Right renal cortex interstitium (tissue), 3 donors: ENCODE measurements at places on chromosomes 3 and 15.

DNA sequence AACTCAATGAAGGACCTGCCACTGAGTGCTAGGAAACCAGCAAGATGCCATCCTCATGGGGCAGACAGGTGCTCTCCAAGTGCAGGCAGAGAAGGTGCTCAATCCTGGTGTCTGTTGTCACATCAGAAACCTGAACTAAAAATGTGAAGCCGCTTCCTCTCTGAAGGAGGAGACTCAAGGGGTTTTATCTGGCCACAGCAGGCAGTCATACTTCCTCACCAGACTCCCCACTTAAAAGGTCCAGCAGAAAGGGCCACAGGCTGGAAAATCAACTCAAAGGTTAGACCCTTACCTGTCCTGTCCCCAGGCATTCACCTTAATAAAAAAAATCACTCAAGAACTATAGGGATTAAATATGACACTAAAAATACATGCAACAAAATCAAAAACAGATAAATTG, 4.8 kb downstream of the CCDC12 start:
- DNase-seq: no peak

DNA sequence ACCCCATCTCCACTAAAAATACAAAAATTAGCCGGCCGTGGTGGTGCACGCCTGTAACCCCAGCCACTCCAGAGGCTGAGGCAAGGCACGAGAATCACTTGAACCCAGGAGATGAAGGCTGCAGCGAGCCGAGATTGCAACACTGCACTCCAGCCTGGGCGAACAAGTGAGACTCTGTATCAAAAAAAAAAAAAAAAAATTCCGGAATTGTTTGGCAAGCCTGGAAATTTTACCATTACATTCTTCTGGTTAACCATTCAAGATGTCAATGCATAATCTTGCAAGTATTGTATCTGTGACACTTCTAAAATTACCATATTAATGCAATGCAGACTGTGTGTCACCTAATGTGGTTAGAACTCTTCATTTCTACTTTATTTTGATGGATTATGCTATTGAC, 67.0 kb downstream of the CSNK1G1 start:
- DNase-seq: no peak

DNA sequence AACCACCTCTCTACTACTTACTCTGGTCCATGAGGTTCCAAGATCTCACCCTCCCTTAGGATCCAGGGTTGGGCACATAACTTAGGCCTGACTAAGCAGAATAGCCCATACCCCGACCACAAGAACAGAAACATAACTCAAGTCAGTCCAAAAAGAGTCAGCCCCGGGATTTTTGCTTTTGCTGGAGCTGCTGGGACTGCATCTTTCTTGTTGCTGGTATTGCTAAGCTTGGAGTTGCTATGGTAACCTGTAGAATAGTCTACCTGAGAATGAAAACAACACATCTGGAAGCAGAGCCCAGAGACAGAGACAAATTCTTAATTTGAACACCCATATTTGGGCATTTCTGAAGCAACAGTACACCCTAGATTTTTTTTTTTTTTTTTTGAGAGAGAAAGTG, 6.5 kb downstream of the RUBCN start:
- DNase-seq: no peak

DNA sequence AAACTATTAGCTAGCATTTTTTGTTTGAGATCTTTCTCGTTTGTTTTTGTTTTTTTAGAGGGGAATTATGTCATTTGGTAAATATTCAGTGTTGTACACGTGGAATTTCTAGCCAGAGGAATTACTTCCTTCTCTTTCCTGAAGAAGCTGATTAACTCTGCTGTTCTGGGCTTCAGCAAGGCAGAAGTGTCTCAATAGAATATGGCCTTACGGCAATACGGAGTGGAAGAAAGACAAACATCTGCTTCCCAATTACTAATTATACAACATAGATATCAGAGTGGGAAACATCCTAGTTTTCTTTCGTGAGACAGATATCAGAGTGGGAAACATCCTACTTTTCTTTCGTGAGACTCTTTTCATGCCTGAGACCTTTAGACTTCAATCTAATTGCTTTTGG, 11.9 kb downstream of the P3H2 start:
- no peak for DNase-seq

GRCh38 chr3:82891028-82891427, 1129.6 kb upstream of the GBE1 start:
- no peak for DNase-seq

GRCh38 chr15:96349034-96349856, 18.7 kb downstream of the NR2F2 start:
- no peak for DNase-seq

DNA sequence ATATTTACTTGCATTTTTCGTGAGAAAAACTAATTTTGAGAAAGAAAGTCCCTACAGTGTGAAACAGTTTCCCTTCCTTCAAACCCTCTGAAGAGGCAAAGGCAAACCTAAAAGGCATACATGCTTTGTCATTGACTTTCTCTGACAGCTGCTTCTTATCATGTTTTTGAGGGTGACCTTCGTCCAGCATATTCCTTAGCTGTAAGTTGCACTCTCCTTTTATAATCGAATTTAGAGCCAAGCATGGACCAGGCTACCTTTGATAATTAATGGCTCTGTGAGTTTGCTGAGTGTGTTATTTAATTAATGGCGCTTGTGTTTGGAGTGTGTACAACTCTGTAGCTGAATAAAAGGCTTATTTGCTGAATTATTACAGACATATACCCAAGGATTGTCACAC, 684.2 kb upstream of the CFAP20DC start:
- DNase-seq: no peak

DNA sequence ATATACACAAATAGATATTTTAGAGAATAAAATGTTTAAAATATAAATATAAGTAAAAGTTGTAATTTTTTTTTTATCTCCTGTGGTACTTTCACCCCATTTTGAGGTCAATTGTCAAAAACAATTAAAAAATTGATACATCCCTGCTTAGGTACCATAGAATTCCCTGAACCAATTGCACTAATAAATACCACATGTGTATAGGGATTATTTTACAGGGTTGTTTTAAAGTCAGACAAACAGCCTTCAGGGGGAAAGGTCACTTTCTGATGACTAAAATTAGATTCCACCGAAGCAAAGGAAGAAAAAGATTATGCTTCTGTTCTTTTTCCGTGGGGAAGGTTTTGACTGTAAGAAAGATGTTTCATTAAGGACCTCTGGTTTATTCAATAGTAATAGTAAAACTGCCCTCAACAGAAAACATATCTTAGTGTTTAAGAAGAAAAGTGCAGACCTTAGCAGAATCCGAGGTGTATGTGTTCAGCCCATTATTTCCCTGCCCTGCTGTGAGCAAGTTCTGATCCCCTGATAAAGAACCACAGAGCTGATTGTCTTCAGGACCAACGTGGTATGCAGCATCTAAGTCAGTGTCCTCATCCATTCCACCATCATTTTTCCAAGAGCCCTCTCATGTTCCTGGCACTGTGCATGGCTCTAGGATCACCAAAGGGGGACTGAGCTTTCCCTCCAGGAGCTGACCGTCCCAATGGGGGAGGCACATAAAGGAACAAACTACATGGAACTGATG, 132.9 kb upstream of the IL12A start:
- no peak for DNase-seq

DNA sequence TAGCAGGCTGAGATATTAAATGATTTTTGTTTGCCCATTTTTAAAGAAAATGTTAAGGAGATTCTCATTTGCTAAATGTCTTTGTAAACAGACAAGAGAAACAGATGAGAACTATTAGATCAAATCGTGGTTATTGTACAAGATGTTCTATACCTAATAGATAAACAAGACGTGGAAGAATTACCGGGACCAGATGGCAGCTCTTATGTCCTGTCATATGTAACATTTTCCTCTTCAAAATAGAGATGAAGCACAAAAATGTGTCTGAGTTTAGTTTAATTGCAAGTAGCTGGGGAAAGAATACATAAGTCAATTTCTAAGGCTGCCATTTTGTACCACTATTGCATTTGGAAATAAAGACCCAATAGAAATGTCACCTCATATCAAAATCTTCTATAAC, 553.7 kb downstream of the TUSC7 start:
- DNase-seq: no peak

DNA sequence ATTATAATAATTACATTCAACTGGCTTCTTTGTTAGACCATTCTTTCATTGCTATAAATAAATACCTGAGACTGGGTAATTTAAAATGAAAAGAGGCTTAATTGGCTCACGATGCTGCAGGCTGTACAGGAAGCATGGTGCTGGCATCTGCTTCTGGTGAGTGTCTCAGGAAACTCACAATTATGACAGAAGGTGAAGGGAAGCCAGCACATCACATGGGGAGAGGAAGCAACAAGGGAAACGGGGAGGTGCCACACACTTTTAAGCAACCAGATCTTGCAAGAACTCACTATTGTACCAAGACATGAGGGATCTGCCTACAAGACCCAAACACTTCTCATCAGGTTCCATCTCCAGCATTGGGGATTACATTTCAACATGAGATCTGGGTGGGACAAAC, 413.1 kb upstream of the ARRDC4 start:
- no peak for DNase-seq

DNA sequence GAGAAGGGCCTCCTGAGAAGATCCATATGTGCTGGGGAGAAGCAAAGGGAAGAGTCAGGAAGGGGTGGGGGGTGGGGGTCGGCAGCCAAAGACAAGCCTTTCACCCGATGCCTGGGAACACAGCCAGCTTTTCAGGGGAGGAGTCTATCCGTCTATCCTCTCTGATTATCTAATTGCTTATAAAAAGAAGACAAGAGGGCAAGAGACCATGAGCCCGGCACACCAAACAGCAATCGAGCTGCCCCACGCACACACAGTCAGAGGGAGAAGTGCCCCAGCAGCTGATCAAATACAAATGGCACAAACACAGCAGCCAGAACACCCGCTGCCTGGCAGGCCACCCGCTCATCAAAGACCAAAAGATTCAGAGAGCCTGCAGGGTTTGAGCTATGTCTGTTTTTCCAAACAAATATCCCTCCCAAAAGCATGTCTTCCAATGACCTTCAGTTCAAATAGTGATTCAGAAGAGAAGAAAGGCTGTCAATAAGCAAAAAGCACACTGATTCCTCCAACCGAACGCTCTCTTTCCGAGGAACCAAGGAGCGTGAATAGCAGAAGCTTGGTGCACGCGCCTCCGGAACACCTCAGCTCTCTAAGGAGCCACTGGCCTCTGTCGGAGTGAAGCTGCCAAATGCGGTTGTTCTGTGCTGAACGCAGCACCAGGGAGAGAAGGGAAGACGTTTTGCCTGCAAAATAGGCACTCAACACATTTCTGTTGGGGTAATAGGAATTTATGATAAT, 419.2 kb downstream of the OCA2 start:
- DNase-seq: no peak

GRCh38 chr3:126270145-126270811, 86.9 kb downstream of the KLF15 start:
- DNase-seq: no peak

DNA sequence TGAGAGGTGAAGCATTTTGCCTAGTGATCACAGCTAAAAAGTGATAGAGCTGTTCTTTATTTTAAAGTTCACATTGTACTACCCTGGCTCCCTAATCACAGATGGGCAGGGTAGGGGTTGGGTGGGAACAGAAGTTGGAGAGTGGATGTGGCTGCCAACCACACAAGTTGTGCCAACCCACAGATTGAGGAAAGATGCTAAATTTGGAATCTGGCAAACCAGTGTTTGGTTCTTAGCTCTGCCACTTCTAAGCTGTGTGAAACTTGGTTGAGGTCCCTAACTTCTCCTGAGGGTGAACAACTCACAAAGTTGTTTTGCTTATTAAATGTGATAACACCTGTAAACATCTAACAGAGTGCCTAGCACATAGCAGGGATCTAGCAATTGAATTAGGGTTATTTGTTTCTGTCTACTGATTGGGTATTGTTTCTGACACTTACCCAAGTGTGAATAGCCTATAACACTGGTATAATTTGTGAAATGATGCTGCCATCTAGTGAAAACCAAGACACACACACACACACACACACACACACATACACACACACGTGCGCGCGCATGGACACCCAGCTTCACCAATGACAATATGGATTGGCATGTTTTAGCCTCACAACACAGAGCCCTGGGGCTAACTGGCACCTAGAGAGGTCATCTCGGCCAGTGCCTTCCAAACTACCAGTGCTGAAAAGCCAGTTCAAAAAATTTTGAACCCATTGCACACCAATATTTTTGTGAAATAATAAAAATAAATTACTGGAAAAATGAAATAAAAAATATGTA, 25.3 kb downstream of the ADGRG7 start:
- no peak for DNase-seq

DNA sequence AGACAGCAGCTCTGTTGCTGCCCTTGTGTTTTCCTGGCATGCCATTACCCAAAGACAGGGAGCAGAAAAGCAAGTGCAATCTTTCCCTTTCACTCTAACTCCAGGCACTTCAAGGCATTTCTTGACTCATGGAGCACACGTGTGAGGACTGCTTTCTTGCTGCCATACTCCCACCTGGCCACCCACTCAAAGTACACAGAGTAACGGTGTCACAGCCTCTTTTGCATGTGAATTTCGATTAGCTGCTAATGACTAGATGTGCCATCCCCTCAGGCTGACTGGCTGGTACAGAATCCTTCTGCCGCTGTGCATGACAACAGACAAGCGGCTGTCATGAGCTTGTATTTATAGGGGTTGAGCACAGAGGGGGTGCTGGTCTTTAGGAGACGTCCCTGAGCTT, 380.6 kb downstream of the CTNNB1 start:
- no peak for DNase-seq

DNA sequence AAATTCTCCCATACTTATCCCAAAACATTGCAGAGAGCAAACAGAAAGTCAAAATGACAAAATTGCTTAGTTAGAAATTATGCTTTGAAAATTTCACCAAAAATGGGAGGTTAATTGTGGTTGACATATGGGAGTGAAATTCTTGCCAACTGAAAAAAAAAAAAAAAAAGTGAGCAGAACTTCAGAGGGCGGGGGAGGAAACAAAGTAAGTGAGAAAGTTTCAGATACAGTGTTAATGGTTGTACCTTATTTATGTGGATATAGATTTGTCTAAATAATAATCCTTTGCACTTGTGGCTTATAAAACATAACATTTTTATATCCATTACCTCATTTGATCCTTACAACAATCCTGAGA, 91.5 kb upstream of the RAP2B start:
- DNase-seq: no peak

DNA sequence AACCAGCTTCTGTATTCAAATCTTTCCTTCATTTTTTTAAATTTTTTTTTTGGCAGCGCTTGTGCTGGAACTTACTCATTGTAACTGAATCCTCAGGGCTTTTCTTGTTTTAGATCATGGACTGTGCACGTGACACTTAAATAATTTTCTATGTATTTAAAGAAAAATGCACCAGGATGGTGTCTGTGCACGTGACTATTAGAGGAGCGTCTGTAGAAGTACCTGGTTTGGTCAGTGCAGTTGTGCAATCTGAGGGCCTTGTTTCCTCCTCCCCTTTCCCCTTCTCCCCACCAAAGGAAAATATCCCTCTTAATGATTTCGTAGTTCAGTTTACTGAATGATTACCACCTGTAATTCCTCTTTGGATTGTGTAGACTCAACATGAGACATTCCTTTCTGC, 31.3 kb downstream of the EDEM1 start:
- DNase-seq: no peak

- DNase-seq: no peak
Observed at GRCh38 chr3:112140584-112140983, 7.5 kb upstream of the GCSAM start.
